ENCODE measurements at places on chromosomes 5 and 9.

GRCh38 chr5:90871391-90871991, 312.9 kb downstream of the ADGRV1 start:
- no peak for DNase-seq

- no peak for DNase-seq
Observed at GRCh38 chr5:156120777-156121176, 206.2 kb upstream of the SGCD start.

DNA sequence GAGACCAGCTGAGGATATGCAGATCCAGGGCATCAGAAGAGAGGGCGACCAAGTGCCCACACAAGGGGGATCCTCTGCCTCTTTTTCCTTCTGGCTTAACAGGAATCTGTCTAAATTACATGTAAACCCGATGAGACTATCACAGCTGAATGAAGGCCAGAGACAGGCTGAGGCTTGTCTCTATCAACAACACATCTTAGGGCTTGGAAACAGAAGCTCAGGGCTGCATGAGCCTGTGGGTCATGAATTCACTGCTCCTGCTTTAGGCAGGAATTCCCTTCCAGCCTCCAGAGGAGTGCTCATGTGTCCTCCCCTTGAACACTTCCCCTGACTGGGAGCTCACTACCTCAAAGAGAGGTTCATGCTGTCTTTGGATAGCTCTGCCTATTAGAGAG, 106.1 kb upstream of the PHYKPL start:
- DNase-seq, result no peak

DNA sequence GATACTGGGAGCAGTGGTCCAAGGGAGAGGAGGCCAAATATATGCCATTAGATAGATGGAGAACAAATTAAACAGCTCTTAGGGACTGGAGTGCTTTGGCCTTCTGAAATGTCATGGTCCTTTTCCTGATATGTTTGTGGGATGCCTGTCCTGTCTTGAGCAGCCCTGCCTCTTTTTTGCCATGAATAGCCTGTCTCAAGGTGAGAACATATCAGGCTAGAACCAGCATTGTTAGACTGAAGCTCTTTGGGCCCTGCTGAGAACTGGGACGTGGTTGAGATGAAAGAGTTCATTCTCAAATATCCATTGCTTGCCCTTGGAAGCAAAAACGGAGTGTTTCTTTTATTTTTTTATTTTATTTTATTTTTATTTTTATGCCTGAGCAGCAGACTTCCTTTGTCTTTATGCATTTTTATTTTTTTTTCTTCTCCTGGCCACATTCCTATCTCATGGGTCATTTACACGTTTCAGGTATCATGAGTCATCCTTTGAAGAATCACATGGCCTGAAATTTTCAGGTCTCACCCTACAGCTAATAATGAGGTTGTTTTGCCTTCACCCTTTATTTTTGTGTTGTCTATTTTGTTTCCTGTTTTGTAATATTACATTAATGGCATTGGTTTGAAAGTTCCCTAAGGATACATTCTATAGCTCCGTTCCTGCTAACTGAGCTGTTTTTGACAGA, 371.4 kb downstream of the PSAT1 start:
- DNase-seq, result no peak

DNA sequence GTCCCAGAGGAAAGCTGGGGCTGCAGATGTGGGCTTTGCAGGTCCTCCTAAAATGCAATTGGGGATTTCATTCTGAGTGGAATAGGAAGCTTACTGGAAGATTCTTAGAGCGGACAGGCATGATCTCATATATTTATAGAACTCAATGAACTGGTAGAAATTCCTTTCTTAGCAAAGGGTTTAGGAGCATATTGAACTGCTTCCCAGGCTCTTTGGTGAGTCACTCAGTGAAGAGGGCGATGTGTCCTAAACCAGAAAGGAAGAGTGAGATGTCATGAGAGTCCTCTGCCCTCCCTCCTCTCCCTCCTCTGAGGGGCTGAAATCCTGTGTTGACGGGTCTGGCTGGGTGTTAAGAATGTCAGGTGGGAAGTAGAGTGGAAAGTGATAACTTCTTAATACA, 26.3 kb upstream of the SEMA6A start:
- no peak for DNase-seq
